ENCODE measurements at places on chromosomes 11 and 22.

DNA sequence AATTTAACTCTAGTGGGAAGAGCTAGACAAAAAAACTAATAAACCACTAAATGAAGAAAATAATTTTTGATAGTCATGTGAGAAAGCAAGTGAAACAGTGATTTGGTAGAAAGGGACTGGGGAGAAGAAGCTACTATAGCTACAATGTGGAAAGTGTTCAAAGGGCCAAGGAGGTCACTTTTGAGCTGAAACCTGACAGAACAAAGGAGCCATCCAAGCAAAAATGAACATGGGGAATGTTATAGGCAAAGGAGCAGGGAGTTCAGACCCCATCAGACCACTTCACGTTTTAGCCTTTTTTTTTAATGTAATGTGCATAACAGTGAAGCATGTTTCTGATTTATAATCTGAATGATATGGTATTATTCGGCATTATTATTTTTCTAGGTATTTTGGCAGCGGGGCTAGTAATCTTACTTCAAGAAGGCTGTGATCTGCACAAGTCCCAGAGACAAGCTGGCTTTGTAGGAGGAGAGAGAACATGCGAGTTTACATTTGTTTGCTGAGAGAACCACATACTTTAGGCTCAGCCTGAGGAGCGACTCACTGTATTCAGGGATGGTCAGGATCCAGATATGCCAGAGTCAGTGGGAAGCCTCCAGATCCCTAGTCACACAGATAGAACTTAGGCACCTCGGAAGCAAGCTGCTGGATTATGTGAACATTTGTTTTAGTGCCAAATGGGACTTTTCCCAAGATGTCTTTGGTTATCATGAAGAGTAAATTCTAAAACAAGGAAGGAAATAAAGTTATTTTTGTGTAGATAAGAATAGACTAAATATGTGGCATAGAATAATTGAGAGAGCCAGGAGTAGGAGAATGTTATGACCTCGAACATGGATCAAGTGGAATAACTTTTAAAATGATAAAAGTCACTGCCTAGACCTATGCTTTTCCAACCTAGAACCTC lies 118.6 kb downstream of the TRIM44 start:
- DNase-seq: no peak

DNA sequence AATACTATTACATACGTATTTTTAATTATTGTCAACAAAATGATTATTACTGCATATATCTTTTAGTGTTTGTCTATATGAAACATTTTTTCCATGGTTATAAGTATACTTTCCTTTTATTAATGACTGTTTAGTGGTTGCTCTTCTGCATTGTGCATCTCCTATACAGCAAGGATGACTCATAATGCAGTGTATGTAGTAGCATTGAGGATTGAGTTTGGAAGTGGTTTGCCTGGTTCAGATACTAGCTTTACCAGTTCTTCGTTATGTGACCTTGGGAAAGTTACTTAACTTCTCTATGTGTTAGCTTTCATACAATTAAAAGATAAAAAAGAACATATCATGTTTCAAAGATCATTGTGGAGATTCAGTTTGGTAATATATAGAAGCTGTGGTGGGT lies 44.1 kb downstream of the CHORDC1 start:
- DNase-seq: no peak

DNA sequence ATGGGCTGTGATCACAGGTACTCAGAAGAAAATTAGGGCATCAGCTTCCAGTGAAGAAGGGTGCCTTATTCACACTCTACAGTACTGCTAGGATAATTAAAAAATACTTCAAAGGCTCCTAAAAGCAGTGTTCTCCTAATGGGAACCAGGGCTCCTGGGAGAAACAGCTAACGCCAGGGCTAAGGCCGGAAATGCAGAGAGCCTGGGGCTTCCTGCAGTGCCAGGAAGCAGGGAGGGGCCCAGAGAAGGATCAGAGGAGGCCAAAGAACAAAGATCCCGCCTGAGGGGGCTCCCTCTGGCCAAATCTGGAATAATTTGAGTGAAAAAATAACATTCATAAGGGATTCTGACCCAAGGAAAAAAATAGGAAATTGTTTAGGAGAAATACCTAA lies 27.5 kb downstream of the TOLLIP start:
- no peak for DNase-seq

DNA sequence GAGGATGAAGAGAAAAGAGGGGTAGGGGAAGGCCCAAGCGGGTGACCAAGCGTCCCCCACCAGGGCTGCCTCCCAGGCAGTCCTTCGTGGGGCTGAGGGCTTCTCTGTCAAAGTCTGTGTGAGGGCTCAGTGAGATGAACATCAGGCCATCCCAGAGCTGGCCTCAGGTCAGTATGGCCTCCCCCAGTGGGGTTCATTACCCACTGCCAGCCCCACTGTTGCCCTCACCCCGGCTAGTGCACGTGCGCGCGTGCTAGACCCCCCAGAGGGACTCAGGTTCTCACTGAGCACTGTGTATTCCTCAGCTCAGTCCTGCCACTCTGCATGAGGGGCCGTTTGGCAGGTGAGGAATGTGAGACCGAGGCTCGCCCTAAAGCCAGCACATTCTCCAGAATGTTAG lies 3.3 kb downstream of the KDELR3 start:
- DNase-seq: no peak

DNA sequence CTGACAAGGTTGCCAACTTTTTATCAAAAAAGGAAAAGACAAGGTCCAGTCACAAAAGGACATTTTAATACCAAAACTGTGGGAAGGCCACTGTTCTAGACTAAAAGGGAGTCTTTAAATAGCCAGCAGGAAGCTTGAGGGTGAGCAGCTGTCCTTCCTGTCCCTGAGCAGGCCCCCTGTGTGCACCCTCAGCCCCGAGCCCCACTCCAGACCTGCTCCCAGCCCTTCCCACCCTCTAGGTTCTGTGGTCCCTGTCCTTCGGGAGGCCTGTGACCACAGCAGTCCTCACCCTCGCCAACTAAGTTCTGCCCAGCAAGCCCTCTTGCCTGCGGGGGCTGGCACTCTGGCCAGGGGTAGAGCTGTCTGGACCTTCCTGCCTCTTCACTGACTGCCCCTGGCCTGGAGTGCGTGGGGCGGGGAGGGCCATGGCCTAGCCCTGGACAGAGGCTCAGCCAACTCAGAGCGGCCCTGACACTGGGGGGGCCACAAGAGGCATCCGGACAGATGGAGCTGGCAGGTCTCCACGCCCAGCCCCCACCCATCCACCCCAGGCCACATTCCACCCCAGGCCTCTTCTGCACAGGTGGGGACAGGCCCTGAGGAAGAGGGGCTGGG lies 1.6 kb upstream of the PLXNB2 start:
- no peak for DNase-seq

GRCh38 chr11:126832387-126832786 lies 168.2 kb downstream of the KIRREL3 start:
- DNase-seq: no peak

DNA sequence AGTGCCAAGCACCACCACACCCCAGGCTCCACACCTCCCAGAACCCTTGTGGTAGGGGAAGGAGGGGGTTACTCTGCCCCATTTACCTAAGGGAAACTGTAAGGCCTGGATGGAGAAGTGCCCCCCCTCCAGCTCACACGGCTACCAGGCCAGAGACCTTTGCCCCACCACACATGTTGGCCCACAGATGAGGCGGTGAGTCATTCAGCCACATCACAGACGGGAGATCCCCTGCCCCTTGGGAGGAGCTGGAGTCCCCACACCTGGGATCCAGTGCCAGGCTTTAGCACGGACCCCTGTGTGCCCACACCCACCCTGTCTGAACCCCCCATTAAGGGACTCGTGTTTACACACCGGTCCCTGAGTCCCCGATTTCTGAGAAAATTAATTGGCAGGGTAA lies 24.9 kb downstream of the CDKN1C start:
- DNase-seq: no peak

DNA sequence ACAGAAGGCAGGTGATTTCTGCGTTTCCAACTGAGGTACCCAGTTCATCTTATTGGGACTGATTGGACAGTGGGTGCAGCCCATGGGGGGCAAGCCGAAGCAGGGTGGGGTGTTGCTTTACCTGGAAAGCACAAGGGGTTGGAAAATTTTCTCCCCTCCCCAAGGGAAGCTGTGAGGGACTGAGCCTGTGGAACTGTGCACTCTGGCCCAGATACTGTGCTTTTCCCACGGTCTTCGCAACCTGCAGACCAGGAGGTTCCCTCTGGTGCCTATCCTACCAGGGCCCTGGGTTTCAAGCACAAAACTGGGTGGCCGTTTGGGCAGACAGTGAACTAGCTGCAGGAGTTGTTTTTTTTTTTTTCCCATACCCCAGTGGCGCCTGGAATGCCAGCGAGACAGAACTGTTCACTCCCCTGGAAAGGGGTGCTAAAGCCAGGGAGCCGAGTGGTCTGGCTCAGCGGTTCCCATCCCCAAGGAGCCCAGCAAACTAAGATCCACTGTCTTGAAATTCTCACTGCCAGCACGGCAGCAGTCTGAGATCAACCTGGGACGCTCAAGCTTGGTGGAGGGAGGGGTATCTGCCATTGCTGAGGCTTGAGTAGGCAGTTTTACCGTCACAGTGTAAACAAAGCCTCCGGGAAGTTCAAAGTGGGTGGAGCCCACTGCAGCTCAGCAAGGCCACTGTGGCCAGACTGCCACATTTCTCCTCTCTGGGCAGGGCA lies 97.2 kb downstream of the JRKL start:
- DNase-seq: no peak

Data from nucleus accumbens (tissue), 56 donors.